Activated naive CD8-positive, alpha-beta T cell treated with anti-CD3 and anti-CD28 coated beads for 36 hours (primary cell): ENCODE measurements at places on chromosomes 3 and 15.

DNA sequence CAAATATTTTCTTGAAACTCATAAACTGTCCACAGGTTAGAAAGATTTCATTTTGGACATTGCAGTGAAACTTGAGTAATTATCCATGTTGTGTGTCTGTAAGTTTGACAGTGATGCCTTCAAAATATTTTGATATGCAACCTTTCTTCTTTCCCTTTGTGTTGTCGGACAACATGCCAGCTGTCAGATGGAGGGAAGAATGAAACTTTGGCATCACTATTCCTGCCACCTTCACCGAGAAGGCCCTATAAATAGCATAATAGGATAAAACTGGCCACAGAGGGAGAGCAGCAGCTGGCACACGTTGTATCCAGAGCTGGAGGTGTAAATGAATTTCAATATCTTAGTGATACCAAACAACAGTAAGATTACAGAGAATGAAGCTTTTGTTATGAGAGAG lies 436.7 kb upstream of the CFAP20DC start:
- no peak for DNase-seq

- DNase-seq, result peak; percentile 6
Observed at GRCh38 chr15:73127302-73127936, 75.2 kb downstream of the NEO1 start.

GRCh38 chr3:13019243-13020095 lies 53.8 kb downstream of the IQSEC1 start:
- DNase-seq, result no peak

- no peak for DNase-seq
Observed at GRCh38 chr3:45946307-45946706, 3.0 kb downstream of the CXCR6 start.

GRCh38 chr15:44069489-44069888 lies 125.6 kb downstream of the FRMD5 start:
- no peak for DNase-seq

DNA sequence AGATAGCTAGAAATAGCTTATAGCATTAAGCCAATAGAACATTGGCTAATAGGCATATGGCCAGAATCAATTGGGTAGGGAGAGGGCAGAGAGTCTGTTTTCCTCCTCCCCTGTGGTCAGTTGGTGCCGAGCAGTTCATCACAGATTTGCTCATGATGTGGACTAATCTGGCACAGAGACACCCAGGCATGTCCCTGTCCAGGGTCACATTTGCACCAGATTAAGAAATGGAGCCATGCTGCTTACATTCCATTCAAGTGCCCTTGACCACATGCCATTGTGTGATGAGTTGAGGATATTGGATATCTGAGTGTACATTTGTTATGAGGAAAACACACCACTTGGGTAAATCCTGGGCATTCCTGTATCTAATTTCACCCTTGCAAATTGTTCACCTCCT lies 53.4 kb downstream of the USP13 start:
- DNase-seq, result no peak

- DNase-seq, result no peak
Observed at GRCh38 chr3:31833391-31834190, 147.5 kb downstream of the OSBPL10 start.

DNA sequence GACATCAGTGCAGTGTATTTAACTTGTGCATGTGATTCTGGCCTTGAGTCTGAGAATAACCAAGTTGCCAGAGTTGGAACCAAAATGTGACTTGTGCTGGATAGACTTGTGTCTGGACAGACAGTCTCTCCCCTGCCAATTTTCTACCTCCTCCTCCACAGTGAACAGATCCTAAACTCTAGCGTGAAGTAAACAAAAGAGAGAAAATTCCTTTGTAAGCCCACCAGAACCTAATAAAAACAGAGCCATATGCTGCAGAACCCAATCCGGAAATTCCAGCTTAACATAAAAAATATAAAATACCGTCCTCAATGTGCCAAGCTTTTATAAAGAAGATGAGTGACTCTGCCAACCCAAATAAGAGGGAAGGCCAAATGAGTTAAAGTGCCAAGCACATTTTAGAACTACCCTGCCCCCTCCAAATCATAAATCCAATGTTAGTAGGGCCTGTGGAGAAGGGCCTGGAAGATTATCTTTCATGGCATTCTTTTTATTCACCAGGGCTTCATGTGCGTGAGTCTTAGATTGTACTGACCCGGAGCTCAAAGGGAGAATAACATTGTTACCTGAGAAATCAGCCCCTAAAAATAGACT lies 344.6 kb upstream of the PROK2 start:
- no peak for DNase-seq

- no peak for DNase-seq
Observed at GRCh38 chr3:183386651-183387050, 41.8 kb downstream of the MCF2L2 start.

DNA sequence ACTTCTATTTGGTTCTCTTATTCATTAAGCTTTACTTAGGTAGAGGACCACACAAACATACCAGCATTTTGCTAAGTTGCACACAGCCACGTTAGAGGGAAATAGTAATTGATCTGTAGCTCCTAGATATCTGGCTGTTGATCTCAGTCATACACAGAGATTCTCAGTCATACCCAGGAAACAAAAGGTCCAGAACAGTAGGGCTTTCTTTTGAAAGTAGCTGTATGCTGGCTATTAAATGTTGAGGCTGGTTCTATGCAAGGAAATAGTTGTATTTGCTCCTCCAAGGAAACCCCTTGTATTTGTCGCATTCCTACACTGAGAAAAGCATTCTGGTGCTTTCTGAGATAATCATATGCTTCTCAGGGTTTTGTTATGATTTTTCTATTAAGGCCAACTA lies 523.8 kb downstream of the SOX2 start:
- DNase-seq, result no peak

DNA sequence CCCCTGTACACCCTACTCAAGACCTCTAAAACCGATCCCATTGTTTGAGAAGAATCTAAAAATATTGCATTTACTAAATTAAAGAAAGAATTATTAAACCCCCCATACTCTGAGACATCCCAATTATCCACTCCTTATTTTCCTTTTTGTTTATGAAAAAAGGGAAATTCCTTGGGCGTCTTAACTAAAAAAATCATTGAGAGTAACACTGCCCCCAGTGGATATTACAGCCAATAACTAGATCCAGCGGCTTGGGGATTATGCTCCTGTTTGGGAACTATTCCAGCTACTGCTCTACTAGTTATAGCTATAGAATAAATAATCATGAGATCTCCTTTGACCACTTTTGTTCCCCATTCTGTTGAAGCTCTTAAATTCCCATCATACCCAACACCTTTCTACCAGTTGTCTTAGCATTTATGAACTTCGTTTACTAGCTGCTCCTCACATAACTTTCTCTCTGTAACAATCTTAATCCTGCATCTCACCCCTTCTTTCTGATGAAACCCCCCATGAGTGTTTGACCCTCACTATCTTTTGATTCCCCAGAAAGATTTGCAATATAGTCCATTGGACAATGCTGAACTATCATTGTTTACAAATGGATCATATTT lies 12.7 kb upstream of the CFAP91 start:
- DNase-seq, result no peak

DNA sequence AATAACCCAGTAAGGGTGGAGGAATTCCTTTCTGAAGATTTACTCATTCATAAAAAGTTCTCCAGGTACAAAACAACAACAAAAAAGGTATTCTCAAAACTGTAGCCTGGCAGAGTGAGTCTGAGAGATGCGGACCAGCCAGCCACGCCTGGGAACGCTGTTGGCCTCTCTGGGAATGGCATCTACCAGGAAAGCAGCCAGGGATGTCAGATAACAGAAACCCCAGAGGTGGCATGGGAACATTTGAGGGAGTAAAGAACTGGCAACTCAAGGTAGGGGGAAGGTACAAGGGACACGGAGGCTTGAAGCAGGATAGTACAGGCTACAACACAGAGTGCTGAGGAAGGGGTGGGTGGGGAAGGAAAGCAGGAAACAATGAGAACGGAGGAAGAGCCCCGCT lies 7.1 kb upstream of the AP3S2 start:
- no peak for DNase-seq

- no peak for DNase-seq
Observed at GRCh38 chr3:124601190-124601589, 129.1 kb upstream of the UMPS start.

GRCh38 chr3:70905491-70905890 lies 593.1 kb upstream of the MDFIC2 start:
- DNase-seq, result no peak

GRCh38 chr15:93985925-93986324 lies 245.4 kb upstream of the MCTP2 start:
- DNase-seq, result no peak

DNA sequence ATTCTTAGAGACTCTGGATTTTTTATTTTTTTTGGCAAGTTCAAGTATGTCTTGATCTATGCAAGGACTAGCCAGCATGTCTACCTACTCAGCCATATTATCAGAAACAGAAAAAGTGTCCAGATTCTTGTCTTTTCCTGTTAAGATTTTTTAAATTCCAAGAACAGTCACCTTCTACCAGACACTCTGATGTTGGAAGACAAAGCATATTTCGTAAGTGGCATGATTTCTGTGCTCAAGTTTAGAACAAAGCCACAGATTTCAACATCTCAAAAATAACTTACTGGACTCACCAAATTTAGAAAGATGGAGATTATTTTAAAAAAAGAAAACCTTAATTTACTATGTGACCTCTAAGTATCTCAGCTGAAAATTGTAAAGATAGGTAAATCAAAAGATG lies 61.9 kb downstream of the GOLGA6L7 start:
- no peak for DNase-seq

GRCh38 chr3:89300526-89300925 lies 193.1 kb downstream of the EPHA3 start:
- no peak for DNase-seq

DNA sequence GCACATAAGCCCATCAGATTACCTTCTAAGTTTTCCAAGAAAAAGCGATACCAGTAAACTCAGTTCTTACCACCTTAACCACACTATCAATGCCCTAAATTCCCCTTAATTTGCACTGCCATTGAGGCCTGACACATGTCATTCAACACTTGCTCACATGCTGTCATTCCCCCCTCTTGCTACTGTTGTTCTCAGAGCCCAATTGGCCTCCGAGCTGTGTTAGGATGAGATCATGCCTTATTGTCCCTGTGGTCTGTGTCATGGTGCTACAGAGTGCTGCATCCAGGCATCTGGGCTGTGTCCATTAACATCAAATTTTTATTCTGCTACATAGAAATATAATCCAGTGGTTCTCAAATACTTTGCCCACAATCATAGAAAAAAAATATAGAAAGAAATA lies 213.6 kb downstream of the SSR3 start:
- DNase-seq, result no peak

- DNase-seq, result no peak
Observed at GRCh38 chr15:38176691-38177090, 75.9 kb upstream of the SPRED1 start.

DNA sequence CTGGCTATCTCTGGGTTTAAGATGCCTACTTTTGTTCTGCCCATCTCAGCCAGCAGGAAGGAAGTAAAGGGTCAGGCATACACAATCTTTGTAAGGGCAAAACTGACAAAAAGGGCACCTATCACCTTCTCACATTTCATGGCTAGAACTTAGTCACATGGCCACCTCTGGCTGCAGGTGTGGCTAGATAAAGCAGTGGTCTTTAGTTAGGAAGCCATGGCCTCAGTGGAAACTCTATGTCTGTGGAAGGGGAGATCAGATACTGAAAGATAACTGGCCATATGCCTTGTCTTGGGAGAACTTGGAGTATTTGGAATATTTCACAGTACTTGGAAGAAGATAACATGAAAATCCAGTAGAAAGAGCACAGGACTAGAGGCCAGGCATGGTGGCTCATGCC lies 80.7 kb upstream of the TBL1XR1 start:
- no peak for DNase-seq

- no peak for DNase-seq
Observed at GRCh38 chr15:70383856-70384255, 286.1 kb upstream of the TLE3 start.

GRCh38 chr15:64883997-64884511 lies 27.6 kb upstream of the ANKDD1A start:
- peak; percentile 76 for DNase-seq

DNA sequence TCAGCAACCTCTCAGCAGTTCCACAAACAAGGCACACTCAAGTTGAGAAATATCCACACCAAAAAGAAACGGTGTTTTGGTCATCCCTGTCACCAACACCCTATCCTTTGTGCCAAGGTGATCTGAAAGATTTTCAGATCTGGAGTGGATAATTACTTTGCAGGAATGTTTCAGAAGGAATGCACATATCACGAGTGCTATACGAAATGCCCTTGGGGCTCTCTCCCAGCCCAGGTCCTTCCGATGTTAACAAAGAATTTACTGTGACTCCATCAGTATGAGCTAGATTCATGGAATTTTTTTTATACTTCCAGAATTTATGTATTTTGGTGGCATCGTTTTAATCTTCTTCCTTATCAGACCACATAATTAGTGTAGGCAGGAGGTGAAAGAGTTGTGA lies 105.0 kb downstream of the GRM7 start:
- no peak for DNase-seq

DNA sequence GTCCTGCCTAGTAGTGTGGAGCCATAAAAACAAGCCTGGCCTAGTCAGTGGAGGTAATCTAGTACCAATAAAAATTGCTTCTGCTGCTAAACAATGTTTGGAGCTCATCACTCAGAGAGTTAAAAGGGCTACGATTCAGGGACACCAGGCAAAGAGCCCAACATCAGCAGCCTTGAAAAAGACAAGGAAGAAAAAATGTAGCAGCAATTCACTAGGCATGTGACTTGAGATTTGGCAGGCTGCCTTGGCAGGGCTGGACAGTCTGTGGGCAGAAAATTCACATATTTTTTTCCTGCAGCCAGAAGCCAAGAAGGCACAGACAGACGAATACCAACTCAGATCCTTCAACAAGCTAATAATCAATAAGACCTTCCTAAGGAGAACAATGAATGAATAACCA lies 47.2 kb downstream of the IGSF11 start:
- DNase-seq, result no peak

DNA sequence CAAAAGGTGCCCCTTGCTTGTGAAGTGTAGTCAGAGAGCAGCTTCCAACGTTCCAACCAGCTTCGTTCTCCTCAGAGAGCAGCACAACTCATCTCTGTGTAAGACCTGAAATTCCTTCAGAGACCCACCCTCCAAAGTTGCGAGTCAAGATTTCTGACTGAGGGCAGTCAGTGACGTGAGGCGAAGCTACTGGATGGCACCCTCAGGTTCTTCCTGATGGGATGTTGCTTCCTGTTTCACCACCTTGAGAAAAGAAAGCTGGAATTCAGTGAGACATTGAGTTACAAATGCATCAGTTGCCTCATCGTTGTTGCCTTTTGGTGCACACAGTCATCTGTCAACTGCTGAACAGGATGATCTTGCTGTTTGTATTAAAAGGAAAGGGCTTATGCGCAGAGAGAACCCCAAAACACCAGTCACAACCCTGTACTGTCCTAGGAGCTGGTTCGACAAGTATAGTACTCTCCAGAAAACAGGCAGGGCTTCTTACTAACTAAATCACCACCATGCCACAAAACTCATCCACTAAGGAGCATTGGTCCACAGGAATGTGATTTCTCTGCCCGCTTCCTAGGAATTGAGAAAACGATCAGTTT lies at the start of gene CERS3:
Gene CERS3, minus strand, starts transcription at position 118 of the 596 bp plus-strand sequence. CDS start 27,101 bp downstream, outside the sequence.
- DNase-seq, result no peak

- DNase-seq, result no peak
Observed at GRCh38 chr15:66943456-66944095, 121.8 kb upstream of the SMAD3 start.
